Heart right ventricle (tissue), 16 donors: ENCODE measurements at places on chromosomes 12 and 14. TPM values are rescaled to one million over a fixed set of nuclear protein-coding genes. Genes with fewer than 3 reads are reported as not detected.

Gene RNASE3
- not detected for total RNA-seq

Gene KCNH3
- total RNA-seq = 0.18 TPM

- no peak overlapping the region for H3K27ac ChIP-seq
- H3K4me1 ChIP-seq = no peaks in the 10 kb centered on the region
- H3K4me3 ChIP-seq = no peak overlapping the region
- DNase-seq = no peak
- H3K36me3 ChIP-seq = no peaks in the 10 kb centered on the region
- peaks cover 4% of the 10 kb centered on the region for H3K27me3 ChIP-seq
These were observed 8.8 kb upstream of the TMEM106C start for GRCh38 chr12:47954467-47955045.

GRCh38 chr12:80129895-80130530 lies 30.7 kb downstream of the OTOGL start:
- no peaks in the 10 kb centered on the region for H3K27me3 ChIP-seq
- H3K36me3 ChIP-seq = no peaks in the 10 kb centered on the region
- DNase-seq = no peak
- no peak overlapping the region for H3K4me3 ChIP-seq
- no peaks in the 10 kb centered on the region for H3K4me1 ChIP-seq
- H3K27ac ChIP-seq = no peak overlapping the region

DNA sequence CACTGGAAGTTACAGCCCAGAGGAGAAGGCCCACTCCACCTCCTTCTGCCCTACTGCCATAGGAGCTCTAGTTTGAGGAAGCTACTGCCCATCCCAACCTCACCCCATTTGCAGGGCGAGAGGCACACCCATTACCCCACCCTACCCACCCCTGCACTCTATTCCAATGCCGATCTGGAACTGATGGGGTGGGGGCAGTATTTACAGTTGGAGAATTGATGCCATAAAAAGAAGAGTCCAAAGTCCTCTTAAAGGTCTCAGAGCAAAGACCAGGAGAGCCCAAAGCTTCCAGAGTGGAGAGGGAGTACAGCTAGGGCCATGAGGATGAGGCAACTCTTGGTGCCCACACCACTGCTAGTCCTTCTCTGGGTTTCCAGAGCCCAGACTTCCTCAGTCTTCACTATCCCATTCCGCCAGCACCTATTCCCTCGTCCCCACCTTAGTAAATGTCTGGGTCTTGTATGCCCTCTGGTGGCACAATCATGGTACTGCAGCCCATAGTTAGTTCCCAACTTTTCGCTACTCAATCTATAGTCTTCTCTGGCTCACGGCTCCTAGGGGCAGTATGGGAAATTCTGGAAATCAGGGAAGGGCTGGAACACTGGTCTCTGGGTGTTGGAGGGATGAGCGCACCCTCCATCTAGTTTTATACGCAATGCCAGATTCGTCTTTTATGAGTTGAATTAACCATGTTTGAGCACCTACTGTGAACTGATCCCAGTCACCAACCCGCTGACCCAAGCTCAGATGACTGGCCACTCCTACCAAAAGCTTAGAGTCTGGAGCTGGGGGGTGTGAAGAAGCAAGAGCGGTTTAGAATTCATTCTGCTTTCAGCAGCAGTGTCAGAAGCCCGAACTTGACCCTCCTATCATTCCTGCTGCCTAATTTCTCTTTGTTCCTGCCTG lies 6.9 kb upstream of the ADCY6 start:
- no peak overlapping the region for H3K27ac ChIP-seq
- no peak overlapping the region for H3K4me3 ChIP-seq
- peaks cover 9% of the 10 kb centered on the region for H3K27me3 ChIP-seq
- no peaks in the 10 kb centered on the region for H3K4me1 ChIP-seq
- no peaks in the 10 kb centered on the region for H3K36me3 ChIP-seq

GRCh38 chr14:55979096-55979495 lies 139.1 kb upstream of the PELI2 start:
- no peak overlapping the region for H3K27ac ChIP-seq
- H3K4me1 ChIP-seq = no peaks in the 10 kb centered on the region
- H3K4me3 ChIP-seq = no peak overlapping the region
- no peak for DNase-seq
- no peaks in the 10 kb centered on the region for H3K27me3 ChIP-seq
- H3K36me3 ChIP-seq = no peaks in the 10 kb centered on the region

DNA sequence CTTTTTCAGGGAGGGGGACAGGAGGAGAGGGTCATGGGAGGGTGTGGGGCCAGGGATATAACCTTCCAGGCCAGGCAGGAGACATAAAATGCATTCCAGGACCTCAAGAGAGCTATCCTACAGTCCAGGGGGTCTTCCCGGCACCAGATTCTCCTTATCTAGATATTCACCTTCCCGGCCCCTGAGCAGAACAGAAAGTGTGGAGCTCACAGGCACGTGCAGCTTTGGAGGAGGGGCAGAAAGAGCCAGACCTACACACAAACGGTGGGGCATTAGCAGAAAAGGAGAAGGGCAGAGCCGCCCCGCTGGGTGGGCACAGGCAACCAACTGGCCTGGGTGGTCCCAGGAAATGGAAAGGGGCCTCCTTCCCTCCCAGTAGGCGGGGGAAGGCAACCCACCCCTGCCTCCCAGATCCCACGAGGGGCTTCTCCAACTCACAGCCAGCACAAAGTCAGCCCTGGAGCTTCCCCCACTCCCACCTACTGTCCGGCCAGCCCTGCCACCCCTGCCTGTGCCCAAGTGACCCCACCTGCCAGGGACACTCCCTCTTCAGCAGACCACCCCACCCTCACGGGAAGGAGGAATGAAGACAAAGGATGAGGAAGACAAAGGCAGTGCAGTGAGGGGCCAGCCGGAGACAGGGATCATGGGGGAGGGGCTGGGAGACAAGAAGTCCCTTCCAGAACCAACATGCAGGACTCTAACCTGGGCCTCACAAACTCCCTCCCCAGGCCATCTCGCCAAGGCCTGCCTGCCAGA lies 33.3 kb downstream of the CCDC85C start:
- H3K27ac ChIP-seq = peak overlapping the region; percentile 62
- no peaks in the 10 kb centered on the region for H3K27me3 ChIP-seq
- no peaks in the 10 kb centered on the region for H3K36me3 ChIP-seq
- H3K4me1 ChIP-seq = peaks cover 38% of the 10 kb centered on the region

- peaks cover 5% of the 10 kb centered on the region for H3K36me3 ChIP-seq
- peaks cover 21% of the 10 kb centered on the region for H3K4me1 ChIP-seq
- no peak overlapping the region for H3K27ac ChIP-seq
- no peak overlapping the region for H3K4me3 ChIP-seq
These were observed 28.2 kb downstream of the ADGRD1 start for GRCh38 chr12:130981911-130982310.

DNA sequence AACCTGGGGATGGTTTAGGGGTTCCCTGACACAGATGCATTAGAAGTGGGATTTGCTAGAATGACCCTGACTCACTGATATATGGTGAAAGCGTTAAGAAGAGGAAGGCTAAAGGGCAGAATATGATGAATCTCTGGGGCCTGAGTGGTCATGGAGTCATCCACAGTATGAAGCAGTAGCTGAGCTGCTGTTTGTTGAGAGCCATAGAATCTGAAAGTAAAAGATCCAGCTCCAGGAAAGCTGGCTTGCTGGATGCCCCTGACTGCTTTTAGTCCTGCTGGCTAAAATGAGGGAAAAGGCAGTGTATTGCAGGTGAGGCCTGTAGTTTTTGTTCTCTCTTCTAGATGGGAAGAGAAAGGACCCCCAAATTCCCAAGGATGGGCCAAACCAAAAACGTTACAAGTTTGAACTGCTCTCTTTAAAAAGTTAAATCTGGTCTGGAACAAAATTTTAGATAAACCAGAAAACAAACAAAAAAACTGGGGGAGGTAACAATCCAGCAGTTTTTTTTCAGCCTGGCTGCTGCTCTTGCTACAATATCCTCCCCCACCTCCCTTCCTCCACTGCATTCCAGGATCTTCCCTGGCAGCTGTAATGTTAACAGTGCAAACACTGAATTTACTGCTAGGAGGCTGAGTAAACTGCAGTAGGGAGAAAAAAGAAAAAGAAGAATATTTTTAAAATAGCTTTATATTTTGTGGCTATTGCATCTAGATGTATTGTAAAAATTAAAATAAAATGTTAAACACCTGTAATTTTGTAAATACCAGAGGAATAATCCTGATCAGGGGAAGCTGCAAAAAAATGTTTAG lies 16.5 kb downstream of the SEL1L start:
- H3K27ac ChIP-seq = no peak overlapping the region
- DNase-seq = no peak
- no peaks in the 10 kb centered on the region for H3K27me3 ChIP-seq

- no peak for DNase-seq
- H3K4me1 ChIP-seq = peaks cover 36% of the 10 kb centered on the region
- H3K36me3 ChIP-seq = no peaks in the 10 kb centered on the region
- H3K27me3 ChIP-seq = no peaks in the 10 kb centered on the region
- H3K27ac ChIP-seq = no peak overlapping the region
These were observed 28.5 kb upstream of the CIPC start for GRCh38 chr14:77069551-77069950.

DNA sequence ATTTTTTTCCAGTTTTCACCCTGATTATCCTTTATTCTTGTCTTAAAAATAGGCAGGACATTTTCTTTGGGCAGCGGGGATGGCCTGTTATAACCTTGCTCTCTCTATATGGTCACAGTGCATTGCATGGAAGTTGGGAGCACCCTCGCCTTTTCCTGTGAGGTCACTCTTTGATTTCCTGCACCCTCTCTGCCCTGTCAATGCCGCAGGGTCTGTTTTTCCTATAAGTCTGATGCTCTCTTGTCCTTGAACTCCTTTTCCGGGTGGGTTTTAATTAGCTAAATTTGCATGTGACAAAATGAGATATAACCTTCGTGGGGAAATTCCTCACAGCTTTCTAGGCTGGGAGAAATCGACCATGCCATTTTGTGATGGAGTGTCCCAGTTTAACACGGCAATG lies 194.3 kb downstream of the CACNA1C start:
- H3K4me1 ChIP-seq = peaks cover 73% of the 10 kb centered on the region
- H3K4me3 ChIP-seq = no peak overlapping the region
- no peak for DNase-seq
- H3K27ac ChIP-seq = peak overlapping the region; percentile 12

DNA sequence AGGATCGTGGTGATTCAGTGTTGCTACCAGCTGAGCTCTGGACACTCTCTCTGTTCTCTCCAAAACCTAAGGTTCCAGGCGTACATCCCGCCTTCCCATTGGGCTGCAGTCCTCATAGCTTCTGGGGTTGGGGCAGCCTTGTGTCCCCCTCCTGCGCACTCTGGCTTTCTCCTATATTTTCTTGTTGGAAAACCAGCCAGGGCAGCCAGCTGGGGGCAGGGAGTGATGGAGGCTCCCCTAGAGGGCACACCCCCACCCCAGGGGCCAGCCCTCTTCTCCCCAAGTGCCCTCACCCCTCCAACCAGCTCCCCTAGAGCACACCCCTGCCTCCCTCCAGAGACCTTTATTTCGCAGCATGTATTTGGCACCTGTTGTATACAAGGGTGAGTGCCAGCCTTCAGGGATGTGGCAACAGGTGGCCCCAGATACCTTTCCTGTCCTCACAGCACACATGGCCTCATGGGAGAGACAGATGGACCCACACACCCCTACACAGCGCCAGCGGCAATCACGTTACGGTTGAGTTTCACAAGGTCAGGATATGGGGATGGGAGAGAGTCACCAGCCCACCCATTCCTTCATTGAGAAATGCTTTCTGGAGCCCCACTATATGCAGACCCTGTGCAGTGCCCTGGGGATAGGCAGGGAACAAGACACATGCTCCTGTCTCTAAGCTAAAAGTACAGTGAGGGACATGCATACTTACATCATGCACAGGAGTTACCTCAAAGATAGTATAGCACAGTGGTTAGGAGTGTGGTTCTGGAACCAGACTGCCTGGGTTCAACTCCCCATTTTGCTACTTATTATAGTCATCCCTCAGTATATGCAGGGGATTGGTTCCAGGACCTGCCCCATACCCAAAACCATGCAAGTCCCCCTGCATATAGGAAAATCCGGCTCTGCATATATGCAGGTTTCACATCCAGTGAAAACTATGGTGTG lies 141.1 kb downstream of the PHETA1 start:
- peaks cover 33% of the 10 kb centered on the region for H3K27me3 ChIP-seq
- no peaks in the 10 kb centered on the region for H3K36me3 ChIP-seq
- no peak overlapping the region for H3K4me3 ChIP-seq
- no peak overlapping the region for H3K27ac ChIP-seq
- H3K4me1 ChIP-seq = no peaks in the 10 kb centered on the region
- no peak for DNase-seq

- DNase-seq = no peak
- peaks cover 35% of the 10 kb centered on the region for H3K4me1 ChIP-seq
- H3K27ac ChIP-seq = no peak overlapping the region
- H3K27me3 ChIP-seq = no peaks in the 10 kb centered on the region
These were observed 2.8 kb downstream of the VPS29 start for GRCh38 chr12:110498984-110499706.

- no peak for DNase-seq
- no peaks in the 10 kb centered on the region for H3K36me3 ChIP-seq
- no peaks in the 10 kb centered on the region for H3K4me1 ChIP-seq
- H3K27ac ChIP-seq = no peak overlapping the region
- no peaks in the 10 kb centered on the region for H3K27me3 ChIP-seq
- H3K4me3 ChIP-seq = no peak overlapping the region
These were observed 147.8 kb upstream of the PLEKHA5 start for GRCh38 chr12:18981732-18982131.

Gene ASCL1
- total RNA-seq = not detected

- H3K4me3 ChIP-seq = no peak overlapping the region
- no peak for DNase-seq
- H3K36me3 ChIP-seq = no peaks in the 10 kb centered on the region
- H3K27me3 ChIP-seq = no peaks in the 10 kb centered on the region
These were observed 422.9 kb upstream of the OR4E1 start for GRCh38 chr14:22096514-22096895.

DNA sequence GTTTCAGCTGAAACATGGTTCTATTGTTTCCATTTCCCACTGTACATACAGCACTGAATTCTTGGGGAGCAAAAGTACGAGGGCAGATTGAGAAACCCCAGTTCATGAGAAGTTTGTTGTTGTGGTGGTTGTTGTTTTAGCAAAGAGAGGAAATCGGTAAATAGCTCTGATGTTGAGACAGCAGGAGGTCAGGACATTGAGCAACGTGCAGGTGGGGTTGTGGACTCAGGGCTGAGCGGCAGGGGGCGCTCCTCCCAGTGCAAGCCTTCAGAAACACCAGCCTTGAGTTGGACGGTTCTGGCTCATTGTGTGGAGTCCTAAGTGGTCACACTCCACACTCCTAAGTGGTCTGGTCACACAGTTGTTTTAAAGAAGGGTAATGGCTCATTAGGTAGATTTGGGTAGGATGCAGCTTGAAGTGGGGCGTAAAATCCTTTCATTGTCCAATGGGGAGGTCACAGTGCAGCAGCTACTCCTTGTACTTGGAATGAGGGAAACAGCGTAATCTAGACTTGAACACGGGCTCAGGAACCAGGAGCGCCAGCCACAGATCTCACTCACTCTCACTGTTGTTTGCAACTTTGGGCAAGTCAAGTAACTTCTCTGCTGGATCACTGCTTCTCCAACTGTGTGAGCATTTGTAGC lies 14.5 kb upstream of the PWP1 start:
- H3K36me3 ChIP-seq = no peaks in the 10 kb centered on the region
- H3K27ac ChIP-seq = no peak overlapping the region
- H3K27me3 ChIP-seq = peaks cover 32% of the 10 kb centered on the region
- H3K4me3 ChIP-seq = no peak overlapping the region
- no peaks in the 10 kb centered on the region for H3K4me1 ChIP-seq
- DNase-seq = no peak
